Stimulated activated CD8-positive, alpha-beta memory T cell treated with anti-CD3 and anti-CD28 coated beads, Interleukin-15, amount 100 ng/mL, for 4 hours (primary cell): ENCODE measurements at places on chromosomes 4 and X.

- no peak for DNase-seq
Observed at GRCh38 chrX:134990801-134991481, at the start of gene SMIM10. Gene SMIM10, plus strand, starts transcription at chrX:134990991. Its CDS starts 105 bp downstream, at chrX:134991096.

DNA sequence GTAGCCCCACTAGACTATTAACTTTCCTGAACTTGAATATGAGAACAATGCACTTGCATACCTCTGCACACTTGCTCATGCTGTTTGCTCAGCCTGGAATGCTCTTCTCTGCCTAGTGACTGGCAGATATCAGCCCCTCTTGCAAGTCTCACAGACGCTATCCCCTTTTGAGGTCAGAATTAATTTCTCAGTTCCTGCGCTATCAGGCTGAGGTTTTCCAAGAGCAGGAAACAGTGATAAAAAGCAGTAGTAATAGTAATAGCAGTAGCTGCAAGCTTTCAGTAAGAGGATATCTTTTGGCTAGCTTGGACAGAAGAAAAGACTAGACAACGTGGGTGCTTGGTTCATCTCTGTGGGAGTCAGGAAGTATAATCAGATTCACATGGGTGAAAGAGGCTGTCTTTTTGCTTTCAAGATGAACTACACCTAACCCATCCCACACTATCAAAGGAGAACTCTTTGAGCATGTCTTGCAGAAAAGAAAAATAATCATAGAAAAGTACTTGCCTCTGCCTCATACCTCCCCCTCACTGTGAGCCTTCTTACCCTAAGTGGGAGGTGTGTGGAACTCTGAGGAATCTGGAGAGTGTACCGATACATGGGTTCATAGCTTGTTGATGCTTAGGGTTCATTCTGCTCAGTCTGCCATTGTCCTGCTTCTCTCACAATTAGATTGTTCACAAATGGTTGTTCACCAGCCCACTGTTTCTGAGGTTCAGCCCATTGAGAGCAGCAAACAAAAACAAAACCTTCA is 11.3 kb upstream of the DRP2 start:
- DNase-seq, result no peak

GRCh38 chr4:111991797-111992196 is 153.5 kb upstream of the FAM241A start:
- no peak for DNase-seq

DNA sequence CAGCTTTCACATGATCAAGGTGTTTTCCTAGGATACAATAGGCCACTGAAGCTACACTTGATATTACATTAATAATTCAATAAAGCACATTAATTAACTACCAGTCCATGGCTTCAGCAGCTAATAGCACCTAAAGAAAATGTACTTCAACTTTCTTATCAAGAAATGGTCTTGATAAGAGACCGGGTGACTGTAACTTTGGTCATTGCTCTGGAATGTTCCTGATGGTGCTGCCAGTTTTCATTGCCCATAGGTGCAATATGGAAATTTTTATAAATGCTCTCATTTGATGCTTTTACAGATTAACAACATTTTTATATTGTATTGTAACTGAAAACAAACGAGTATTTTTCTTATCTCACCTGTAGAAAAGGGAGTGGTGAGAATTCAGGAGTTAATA is 165.4 kb downstream of the SHROOM3 start:
- no peak for DNase-seq

GRCh38 chr4:89739311-89739988 is 97.5 kb downstream of the SNCA start:
- DNase-seq, result no peak

- DNase-seq, result no peak
Observed at GRCh38 chrX:13520936-13521335, 48.5 kb upstream of the EGFL6 start.

DNA sequence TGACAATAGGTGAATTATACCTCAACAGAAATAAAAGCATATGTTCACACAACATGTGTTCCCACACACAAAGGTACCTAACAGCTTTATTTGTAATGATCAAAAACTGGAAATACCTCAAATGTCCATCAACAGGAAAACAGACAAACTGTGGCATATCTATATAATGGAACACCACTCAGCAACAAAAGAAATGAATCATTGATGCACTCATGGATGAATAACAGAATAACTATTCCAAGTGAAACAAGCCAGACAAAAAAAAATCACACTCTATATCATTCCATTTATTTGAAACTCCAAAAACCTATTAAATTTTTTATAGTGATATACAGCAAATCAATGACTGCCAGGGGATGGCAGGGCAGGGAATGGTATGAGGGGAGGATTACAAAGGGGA is 148.1 kb downstream of the PLS3 start:
- no peak for DNase-seq

- no peak for DNase-seq
Observed at GRCh38 chr4:566508-567295, 9.4 kb downstream of the TMEM271 start.

DNA sequence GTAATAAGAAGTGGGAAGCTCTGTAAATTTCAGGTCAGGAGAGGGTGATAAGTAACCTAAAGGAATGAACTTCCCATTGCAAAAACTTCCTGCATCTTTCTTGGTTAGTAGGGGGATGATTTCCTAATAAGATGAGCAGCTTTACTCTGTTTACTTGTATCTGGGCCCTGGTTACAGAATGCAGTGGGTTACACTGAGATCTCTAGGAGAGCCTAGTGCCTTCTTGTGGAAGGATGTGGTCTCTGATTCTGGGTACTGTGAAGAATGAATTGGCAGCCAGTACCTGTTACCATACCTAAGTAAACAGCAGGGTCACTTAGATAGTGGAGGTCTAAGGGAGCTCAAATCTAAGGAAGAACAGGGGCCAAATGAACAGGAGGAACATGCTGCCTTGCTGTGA is 320.6 kb downstream of the ARHGAP10 start:
- DNase-seq, result no peak

- no peak for DNase-seq
Observed at GRCh38 chr4:7199129-7199725, 6.9 kb downstream of the SORCS2 start.
